ENCODE measurements at places on chromosomes 2 and 18. TPM values are rescaled to one million over a fixed set of nuclear protein-coding genes. Genes with fewer than 3 reads are reported as not detected.
A peak's percentile ranks its signal among the peaks of the same experiment; 100 is the strongest.

The LRRC30 gene
- not detected for polyA plus RNA-seq

The COL4A4 gene
- 0.79 TPM for polyA plus RNA-seq

The CNPPD1 gene
- polyA plus RNA-seq: 49.4 TPM

The TLX2 gene
- polyA plus RNA-seq: not detected

The ST8SIA3 gene
- not detected for polyA plus RNA-seq

The ITGB6 gene
- 20.3 TPM for polyA plus RNA-seq

The ASPRV1 gene
- 0.66 TPM for polyA plus RNA-seq

The TSPYL6 gene
- polyA plus RNA-seq: not detected

The DNAJC5G gene
- not detected for polyA plus RNA-seq

The SEMA4C gene
- polyA plus RNA-seq: 33.4 TPM

GRCh38 chr2:109604597-109604996 is 9.2 kb downstream of the SEPTIN10 start:
- DNase-seq: peak; percentile 28
- H3K36me3 ChIP-seq: no peaks in the 10 kb centered on the region
- H3K27ac ChIP-seq: no peak overlapping the region
- H3K27me3 ChIP-seq: no peaks in the 10 kb centered on the region

DNA sequence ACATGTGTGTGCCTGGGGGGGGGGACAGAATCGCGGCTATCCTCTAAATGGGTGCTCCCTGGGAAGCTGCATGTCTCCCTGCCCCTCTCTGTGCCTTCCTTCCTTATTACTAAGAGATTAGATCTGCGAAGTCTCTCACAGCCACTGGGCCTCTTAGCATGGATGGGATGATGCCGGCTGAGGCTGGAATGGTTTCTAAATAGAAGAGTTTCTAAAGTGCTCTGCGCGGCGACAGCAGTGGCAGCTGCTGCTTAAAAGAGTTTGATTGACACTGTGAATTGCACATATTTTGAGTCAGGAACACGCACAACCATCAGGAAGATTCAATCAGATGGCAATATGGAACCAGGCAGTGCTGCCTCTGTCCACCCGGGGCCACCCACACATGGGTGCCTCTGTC is 163.8 kb downstream of the CLIP4 start:
- H3K27me3 ChIP-seq: no peaks in the 10 kb centered on the region
- no peak overlapping the region for H3K27ac ChIP-seq
- H3K36me3 ChIP-seq: no peaks in the 10 kb centered on the region

- no peak for DNase-seq
- no peaks in the 10 kb centered on the region for H3K27me3 ChIP-seq
- no peaks in the 10 kb centered on the region for H3K36me3 ChIP-seq
- no peak overlapping the region for H3K4me3 ChIP-seq
- no peaks in the 10 kb centered on the region for H3K4me1 ChIP-seq
- no peak overlapping the region for H3K27ac ChIP-seq
Measured at GRCh38 chr2:194735837-194736542, 921.0 kb upstream of the SLC39A10 start.

GRCh38 chr2:71608034-71608433 is 154.7 kb downstream of the DYSF start:
- no peak for DNase-seq
- H3K27ac ChIP-seq: no peak overlapping the region
- no peaks in the 10 kb centered on the region for H3K36me3 ChIP-seq
- no peak overlapping the region for H3K4me3 ChIP-seq
- H3K27me3 ChIP-seq: peaks cover 12% of the 10 kb centered on the region

DNA sequence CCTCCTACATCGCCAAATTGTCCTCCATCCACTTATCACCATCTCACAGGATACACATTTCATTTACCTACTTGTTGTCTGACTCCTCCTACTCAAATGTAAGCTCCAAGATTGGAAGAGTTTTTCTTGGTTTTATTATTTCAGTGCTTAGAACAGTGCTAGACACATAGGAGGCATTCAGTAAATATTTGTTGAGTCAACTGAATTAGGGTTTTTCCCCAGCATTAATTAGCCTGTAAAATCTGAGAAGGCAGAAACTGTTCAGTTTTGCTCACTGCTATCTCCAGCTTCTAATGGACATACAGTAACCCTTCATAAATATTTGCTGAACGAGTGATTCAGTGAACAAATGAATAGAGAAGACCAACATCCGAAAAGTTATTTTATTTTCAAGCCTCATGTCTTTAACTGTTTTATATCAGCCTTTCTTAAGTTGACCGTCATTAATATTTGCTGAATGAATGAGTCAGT is 800 bp downstream of the TTC21B start:
- no peaks in the 10 kb centered on the region for H3K36me3 ChIP-seq
- peak; percentile 14 for DNase-seq
- no peaks in the 10 kb centered on the region for H3K27me3 ChIP-seq

DNA sequence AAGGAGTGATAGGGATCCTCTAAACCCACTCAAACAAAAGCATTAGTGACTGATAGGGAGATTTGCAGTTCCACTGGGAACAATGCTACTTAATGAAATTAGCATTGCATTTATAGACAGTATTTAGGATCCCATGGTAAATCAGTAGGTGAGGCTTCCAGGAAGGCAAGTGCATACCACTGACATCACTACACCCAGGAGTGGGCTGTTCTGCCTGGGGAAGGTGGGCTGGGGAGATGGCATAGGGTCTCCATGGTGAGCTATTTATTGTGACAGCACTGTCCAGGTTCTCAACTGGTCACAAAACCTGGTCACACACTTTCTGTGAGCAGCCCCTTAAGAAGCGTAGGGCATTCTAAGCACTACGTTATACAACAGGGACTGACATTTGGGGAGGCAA is 262.2 kb downstream of the ALK start:
- no peak for DNase-seq
- no peaks in the 10 kb centered on the region for H3K4me1 ChIP-seq
- no peak overlapping the region for H3K27ac ChIP-seq
- H3K36me3 ChIP-seq: no peaks in the 10 kb centered on the region
- peaks cover 10% of the 10 kb centered on the region for H3K27me3 ChIP-seq
- no peak overlapping the region for H3K4me3 ChIP-seq

GRCh38 chr2:103462712-103463111 is 700.9 kb downstream of the TMEM182 start:
- no peaks in the 10 kb centered on the region for H3K27me3 ChIP-seq
- no peaks in the 10 kb centered on the region for H3K4me1 ChIP-seq
- no peak overlapping the region for H3K4me3 ChIP-seq
- H3K27ac ChIP-seq: no peak overlapping the region
- H3K36me3 ChIP-seq: no peaks in the 10 kb centered on the region
- DNase-seq: no peak

- no peaks in the 10 kb centered on the region for H3K27me3 ChIP-seq
- H3K4me3 ChIP-seq: no peak overlapping the region
- peaks cover 6% of the 10 kb centered on the region for H3K4me1 ChIP-seq
- DNase-seq: no peak
- H3K27ac ChIP-seq: no peak overlapping the region
- H3K36me3 ChIP-seq: no peaks in the 10 kb centered on the region
Measured at GRCh38 chr2:74639550-74639949, 8.6 kb downstream of the M1AP start.

DNA sequence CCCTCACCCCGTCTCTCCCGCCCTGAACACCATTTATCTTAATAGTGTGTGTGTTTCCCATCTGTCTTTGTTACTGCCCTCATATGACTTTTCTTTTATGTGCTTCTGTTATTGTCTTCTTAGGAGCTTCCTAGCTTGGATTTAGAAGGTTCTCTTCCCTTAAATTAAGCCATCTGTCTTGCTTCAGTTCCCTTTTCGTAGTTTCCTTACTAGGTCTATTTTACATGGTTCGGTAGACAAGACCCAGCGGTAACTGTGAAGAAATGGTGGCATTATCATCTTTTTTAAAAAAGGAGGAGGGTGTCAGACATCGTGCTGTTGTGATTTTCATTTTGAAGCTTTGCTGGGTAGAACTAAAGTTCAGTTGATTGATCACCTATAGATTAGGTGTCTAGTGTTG is 10.3 kb downstream of the NCK2 start:
- no peaks in the 10 kb centered on the region for H3K27me3 ChIP-seq
- H3K27ac ChIP-seq: no peak overlapping the region
- no peak overlapping the region for H3K4me3 ChIP-seq
- no peak for DNase-seq
- H3K36me3 ChIP-seq: no peaks in the 10 kb centered on the region

- H3K4me1 ChIP-seq: peaks cover 22% of the 10 kb centered on the region
- no peaks in the 10 kb centered on the region for H3K27me3 ChIP-seq
- no peak overlapping the region for H3K4me3 ChIP-seq
- DNase-seq: no peak
Measured at GRCh38 chr2:241611062-241611461, 25.9 kb downstream of the THAP4 start.

DNA sequence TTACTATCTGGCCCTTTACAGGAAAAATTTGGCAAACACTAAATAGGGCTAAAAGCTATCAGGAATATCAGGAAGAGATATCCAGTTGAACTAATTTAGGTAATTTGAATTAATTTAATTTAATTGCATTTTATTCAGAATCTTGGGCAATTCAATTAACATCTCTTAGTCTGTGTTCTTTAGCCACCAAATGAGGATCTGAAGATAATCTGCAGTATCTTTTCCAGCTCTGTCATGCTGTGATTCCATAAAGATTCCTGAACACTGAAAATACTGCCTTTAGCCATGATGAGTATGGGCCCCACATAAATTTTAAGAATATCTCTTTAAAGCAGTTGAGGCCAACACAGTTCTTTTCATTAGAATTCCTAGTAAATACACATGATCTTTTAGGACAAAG is 1671.1 kb upstream of the NXPH2 start:
- H3K4me3 ChIP-seq: no peak overlapping the region
- no peak overlapping the region for H3K27ac ChIP-seq
- H3K36me3 ChIP-seq: no peaks in the 10 kb centered on the region
- no peak for DNase-seq
- H3K27me3 ChIP-seq: no peaks in the 10 kb centered on the region
- H3K4me1 ChIP-seq: no peaks in the 10 kb centered on the region

GRCh38 chr2:158773121-158773520 is 22.0 kb upstream of the DAPL1 start:
- H3K36me3 ChIP-seq: no peaks in the 10 kb centered on the region
- no peaks in the 10 kb centered on the region for H3K27me3 ChIP-seq
- H3K4me1 ChIP-seq: peaks cover 5% of the 10 kb centered on the region
- H3K27ac ChIP-seq: no peak overlapping the region
- no peak for DNase-seq
- H3K4me3 ChIP-seq: no peak overlapping the region

DNA sequence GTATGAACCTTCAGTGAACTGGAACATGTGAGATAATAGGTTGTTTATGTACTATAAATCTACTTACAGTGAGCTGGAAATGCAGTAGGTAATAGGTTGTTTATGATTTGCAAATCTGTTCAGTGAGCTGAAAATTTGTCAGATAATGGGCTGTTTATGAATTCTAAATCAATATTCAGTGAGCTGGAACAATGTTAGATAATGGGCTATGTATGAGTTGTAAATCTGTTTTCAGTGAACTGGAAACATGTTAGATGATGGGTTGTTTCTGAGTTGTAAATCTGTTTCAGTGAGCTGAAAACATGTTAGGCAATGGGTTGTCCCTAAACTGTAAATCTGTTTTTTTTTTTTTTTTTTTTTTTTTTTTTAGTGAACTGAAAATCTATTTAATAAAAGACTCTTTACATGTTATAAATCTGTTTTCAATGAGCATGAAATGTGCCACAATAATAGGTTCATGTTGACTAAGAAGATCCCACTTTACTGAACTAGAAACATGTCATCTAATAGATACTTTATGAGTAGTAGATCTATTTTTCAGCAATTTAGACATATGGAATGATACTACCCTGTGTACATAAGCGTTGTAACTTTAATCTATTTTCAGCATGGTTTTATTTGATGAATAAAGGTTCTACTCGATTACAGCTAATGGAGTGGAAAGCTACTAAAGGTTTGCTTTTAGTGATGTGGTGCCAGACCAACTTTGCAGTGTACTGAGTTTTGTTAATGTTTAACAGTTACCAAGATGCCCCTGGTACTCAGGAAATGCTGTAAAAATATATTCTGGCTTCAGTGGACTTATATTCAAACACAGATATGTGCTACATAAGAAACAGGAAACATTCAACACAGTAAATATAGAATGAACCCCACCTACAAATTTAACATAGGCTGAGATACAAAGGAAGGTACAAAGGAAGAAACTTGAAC is 1471.8 kb downstream of the LRP1B start:
- H3K27me3 ChIP-seq: no peaks in the 10 kb centered on the region
- H3K27ac ChIP-seq: no peak overlapping the region
- H3K36me3 ChIP-seq: no peaks in the 10 kb centered on the region
- DNase-seq: peak; percentile 4
- no peak overlapping the region for H3K4me3 ChIP-seq

DNA sequence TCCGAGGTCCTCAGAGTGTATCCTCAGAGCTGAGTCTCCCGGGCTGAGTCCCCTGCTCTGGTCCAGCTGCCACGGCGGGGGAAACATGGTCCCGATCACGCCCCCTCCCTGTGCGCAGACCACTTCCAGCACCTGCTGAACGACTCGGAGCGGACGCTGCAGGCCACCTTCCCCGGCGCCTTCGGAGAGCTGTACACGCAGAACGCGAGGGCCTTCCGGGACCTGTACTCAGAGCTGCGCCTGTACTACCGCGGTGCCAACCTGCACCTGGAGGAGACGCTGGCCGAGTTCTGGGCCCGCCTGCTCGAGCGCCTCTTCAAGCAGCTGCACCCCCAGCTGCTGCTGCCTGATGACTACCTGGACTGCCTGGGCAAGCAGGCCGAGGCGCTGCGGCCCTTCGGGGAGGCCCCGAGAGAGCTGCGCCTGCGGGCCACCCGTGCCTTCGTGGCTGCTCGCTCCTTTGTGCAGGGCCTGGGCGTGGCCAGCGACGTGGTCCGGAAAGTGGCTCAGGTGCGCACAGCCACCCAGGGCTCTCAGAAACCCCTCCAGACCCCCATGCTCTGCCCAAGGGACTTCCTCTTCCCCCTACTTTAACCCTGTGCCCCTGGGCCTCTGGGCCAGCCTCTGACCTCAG is 26.7 kb downstream of the GPC1 start:
- H3K4me1 ChIP-seq: peaks cover 7% of the 10 kb centered on the region
- H3K4me3 ChIP-seq: no peak overlapping the region
- DNase-seq: no peak
- no peaks in the 10 kb centered on the region for H3K36me3 ChIP-seq

GRCh38 chr18:25454270-25454659 is 102.3 kb upstream of the ZNF521 start:
- no peaks in the 10 kb centered on the region for H3K36me3 ChIP-seq
- DNase-seq: no peak
- H3K27ac ChIP-seq: no peak overlapping the region
- H3K4me3 ChIP-seq: no peak overlapping the region
- H3K27me3 ChIP-seq: no peaks in the 10 kb centered on the region

DNA sequence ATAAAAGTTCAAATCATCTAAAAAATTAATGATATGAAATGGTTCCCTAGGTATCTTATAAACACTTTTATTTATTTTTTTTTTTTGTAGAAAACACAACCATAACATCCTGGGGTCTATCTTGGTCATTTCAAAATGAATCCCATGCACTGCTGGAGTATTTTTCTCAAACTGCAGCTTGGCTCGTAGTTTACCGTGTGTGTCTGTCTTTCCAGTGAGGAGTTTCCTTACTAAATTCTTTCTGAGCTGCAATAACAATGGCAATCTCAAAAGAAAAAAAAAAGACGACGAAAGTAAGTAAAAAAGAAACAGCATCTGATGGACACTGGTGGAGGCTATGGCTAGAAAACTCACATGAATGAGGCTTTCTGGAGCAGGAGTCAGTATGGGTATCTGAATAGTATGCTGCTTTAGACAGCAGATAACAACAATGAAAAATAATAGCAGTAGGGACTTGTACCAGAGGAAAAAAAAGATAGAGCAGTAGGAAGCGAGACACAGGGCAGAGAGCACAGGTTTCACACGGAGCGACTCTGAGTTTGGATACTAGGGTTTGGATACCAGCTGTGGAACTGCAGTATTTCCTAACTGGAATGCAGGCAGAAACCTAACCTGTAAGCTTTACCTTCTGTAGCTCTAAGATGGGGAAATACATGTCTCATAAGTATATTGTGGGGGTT is 43.5 kb downstream of the CALCRL start:
- H3K27ac ChIP-seq: no peak overlapping the region
- DNase-seq: no peak
- H3K4me3 ChIP-seq: no peak overlapping the region
- H3K4me1 ChIP-seq: no peaks in the 10 kb centered on the region
- no peaks in the 10 kb centered on the region for H3K36me3 ChIP-seq

Data from hepatocyte (in vitro differentiated cells).